Cardiac fibroblast (primary cell): ENCODE measurements at places on chromosomes 7 and 10.

GRCh38 chr10:104300002-104300735 is 31.2 kb downstream of the GSTO2 start:
- peak; percentile 99 for DNase-seq

DNA sequence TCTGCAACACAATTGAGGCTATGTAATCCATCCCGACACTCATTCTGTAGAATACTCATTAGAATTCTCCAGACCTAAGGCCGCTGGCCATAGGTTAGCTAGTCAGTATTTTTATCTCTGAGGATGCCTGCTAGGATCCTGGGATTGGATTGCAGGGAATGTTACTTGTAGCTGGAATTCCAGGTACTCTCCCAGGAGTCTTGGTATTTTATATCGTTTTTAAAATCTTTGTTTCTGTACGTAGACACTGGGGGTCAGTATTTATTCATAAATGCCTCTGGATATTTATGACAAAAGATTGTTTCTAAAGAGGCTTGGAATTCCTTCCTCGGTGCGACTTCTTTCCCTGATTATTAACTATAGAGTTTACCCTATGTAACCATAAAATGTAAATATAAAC is 40.1 kb downstream of the BPGM start:
- peak; percentile 60 for DNase-seq

- no peak for DNase-seq
Observed at GRCh38 chr10:36253731-36254130, 611.6 kb upstream of the FZD8 start.

DNA sequence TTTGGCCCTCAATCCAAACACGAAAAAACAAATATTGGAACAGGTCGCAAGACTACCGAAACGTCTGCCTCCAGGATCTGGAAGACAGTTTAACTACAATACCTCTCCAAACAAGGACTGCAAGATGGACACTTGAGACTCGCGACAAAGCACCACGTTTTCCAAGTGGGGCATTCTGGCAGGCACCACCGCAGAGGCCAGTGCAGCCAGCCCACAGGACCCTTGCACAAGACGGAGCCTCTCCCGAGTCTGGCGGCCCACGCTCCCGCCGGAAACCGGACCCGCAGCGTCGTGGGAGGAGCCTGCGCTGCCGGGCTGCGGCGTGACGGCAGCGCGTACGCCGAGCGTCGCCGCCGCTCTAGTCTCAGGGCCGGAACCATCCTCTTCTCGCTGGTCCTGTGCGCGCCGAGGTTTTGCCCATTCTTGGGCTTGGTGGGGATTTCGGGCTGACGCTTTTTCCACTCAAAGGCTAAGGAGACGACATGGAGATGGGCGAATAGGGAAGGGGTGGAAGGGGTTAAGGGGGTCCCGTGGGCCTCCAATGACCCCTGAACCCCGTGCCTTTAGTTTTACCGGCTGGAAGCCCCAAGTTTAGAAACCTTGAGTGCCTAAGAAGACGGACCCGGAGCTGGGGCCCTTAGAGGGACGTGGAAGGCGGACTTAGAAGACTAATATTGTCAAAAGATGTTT is at the start of gene ORC5:
ORC5 (minus strand) TSS at position 283 of the 690 bp plus-strand sequence; CDS start at position 174, 109 bp downstream.
- peak; percentile 85 for DNase-seq

GRCh38 chr7:135790371-135790977 is 41.9 kb upstream of the FAM180A start:
- DNase-seq: no peak

- DNase-seq: no peak
Observed at GRCh38 chr10:7635408-7636125, 31.2 kb downstream of the ITIH5 start.

DNA sequence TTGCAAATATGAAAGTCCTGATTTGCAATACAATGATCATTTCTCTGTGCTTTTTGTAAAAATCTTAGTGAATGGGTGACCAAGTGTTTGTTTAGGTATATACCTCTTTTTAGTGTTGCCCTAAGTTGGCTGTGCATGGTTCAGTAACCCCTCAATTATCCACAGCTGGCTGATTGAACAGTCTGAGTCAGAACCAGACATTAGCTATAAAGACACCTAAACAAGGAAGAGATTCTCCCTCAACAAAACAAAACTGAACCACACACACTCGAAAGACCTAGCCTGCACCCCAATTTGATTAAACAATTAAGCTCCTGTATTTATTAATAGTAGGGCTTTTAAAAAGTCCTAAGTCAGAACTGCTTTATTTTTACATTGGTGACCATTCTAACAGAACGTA is 2.8 kb downstream of the RSBN1L start:
- no peak for DNase-seq

DNA sequence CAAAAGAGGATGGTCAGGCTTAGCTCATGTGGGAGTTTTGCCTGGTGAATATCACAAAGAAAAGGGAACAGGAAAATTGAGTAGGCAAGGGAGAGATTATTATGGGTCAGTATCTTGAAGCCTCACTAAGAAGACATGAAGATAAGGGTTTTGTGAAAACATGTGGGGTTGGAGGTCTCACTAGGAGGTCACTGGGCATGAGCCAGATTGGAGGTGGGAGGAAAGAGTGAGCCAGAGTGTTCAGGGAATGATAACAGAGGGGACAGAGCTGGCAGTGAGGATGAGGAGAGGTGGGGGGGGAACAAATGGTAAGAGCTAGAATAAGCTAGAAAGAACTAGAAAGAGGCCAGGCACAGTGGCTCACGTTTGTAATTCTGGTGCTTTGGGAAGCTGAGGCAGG is 374.3 kb downstream of the GRID1 start:
- DNase-seq: no peak

DNA sequence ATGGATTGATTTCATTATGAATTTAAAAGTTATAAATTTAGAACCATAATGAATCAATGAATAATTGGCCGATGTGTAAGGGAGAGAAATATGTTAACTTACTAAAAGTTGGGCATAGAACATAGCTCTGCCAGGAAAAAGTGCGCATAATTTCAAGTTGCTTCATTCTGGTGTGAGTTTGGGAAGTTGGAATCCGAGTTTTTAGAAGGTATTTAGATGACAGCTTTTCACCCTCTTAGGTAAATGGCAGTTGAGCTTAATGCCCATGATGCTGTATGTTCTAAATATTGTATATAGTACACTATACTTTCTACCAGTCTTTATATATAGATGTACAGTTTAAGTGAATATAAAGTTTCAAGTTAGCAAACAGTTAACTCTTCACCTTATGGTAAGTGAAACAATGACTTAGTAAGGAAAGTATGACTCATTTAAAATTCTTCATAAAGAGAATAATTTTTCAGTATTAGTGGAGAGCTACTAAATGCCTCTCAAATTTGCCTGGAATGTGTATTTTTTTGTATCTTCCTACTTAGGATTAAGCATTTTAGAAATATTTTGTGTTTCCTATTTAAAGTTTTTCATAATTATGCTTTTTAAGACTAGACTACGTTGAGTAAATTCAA is 1.6 kb downstream of the C1GALT1 start:
- DNase-seq: peak; percentile 13

DNA sequence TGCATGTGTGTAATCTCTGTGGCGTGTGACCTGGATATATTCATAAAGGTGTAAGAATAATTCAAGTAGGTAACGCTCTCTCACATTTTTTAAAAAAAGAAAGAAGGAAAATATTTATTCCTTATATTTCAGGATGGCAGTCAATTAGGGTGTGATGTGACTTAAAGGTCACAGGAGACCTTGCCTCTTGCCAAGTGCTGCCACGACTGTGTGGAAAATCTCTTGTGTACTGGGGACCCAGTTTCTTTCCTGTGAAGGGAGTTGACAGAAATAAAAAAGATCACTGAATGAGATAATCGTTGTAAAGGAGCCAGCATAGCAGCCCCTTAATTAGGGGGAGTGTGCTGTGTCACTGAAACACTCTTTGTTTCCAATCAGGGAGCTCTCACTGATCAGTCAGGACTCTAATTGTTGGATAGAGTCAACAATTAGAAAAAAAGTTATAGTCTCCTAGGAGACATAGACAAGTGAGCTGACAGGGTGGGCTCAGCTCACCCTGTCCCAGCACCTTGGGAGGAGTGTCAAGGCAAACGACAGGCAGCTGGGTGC is 31.1 kb downstream of the PTPRE start:
- no peak for DNase-seq

- peak; percentile 39 for DNase-seq
Observed at GRCh38 chr7:106657085-106657991, 3.6 kb downstream of the CCDC71L start.

GRCh38 chr10:99555371-99555770 is 22.6 kb downstream of the NKX2-3 start:
- DNase-seq: no peak

DNA sequence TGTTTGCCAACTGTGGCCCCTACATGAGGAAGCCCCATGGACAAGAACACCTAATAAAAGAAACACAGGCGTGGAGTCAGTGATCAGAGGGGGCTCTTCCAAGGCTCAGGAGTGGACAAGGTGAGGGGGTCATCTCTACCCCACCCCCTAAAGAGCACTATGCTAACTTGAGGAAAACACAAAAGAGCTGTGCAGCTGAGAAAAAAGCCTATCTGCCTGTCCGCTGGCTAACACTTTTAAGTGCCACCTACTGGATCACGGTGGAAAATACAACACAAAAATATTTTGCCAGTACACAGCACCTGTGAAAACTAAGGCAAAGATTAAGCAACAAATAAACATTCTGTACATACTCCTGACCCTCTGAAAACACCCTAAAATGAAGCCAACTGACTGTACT is 53.1 kb upstream of the COBL start:
- peak; percentile 14 for DNase-seq

- DNase-seq: no peak
Observed at GRCh38 chr10:88813200-88813599, 10.7 kb downstream of the LIPM start.

DNA sequence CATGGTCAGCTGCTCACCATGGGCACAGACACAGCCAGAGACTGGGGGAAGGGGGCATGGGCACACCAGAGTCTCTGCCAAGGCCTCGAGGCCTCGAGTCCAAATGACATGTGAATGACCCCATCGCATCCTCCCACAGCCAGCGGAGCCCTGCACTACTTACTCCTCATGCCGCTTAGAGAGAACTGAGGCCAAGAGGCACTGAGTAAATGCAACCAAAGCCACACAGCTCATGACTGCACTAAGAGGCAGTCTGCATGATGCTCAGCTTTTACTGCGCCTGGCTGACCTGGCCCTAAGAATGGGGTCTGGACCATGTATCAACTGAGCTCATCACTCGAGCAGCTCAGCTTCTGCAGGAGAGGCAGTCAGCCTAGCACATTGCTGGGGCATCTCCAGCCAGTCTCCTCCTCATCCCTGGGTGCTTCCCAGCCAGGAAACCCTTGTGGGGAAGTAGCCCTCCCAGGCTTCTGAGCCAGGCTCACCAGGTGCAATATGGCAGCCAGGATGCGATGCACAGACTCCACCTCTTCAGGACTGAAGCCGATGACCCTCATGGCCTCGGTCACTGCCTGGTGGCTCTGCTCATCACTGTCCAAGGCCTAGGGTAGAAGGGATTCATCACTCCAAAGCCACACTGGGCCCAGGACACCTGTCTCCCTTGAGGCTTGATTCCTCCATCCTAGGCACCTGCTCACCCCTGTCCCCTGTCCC is 7.5 kb downstream of the MYO1G start:
- DNase-seq: no peak

DNA sequence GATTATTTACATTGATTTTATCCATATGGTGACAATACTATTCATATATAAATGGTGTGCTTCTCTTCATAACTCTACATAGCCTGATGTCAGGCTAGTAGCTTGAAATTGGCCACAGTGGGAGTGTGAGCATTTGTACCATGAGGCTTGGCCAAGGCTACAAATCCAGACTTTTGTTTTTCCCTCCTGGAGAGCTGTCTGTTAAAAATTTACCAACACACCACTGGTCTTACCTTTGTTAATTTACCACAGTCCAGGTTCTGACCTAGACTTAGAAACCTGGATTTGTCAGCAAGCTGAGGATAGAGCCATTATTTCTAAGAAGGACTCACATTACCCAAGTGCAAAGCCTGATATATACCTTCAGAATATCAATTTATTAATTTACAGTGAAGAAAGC is 45.5 kb upstream of the ATRNL1 start:
- no peak for DNase-seq

DNA sequence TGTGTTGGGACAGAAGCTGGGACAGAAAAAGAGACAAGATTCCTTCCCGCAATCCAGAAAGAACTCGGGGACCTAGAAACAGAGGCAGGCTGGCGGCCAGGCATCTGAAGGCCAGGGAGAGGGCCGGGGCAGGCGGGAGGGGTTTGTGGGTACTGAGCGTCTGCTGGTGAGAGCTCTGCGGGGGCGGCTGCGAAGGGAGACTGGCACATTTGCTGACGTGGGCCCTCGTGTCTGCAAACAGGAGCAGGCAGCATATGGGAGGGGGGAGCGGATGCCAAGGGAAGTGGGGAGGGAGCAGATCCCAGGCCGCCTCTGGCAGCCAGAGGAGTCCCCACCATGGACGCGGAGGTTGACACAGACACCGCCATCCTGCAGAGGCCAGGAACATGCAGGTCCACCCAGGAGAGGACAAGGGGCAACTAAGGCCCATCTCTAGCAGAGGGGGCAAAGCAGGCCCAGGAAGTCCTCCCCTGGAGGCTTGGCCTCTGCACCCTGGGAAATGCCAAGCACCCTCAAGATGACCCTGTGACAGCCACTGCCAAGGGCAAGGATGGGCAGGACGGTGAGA is 32.2 kb downstream of the KCNH2 start:
- DNase-seq: peak; percentile 24

DNA sequence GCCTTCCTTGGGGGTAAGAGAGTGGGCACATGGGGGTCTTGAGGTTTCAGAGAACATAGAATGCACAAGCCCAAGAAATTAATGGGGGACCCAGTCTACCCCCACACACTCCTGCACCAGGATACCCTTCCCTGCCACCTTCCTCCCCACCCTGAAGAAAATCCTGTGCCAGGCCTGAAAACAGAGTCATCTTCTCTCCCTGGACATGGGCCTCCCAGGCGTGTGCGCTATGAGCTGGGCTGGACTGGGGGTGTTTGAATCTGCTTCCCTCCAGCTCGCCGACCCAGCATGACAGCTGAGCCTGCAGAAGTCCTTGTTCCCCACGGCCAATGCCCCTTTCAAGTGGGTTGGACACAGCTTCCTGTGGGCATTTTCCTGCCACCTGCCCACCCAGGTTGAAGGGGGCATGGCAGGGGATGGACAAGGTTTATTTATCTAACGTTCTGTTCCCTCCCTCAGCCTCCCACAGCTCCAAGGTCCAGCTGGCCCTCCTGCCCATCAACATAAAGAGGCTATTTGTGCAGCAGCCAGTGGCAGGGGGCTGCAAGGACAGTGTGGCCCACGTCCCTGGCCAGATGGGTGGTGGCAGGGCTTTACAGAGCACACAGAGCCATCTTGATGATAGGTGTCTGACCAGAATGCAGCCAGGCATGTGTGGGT is 141.0 kb downstream of the SH3PXD2A start:
- no peak for DNase-seq

- DNase-seq: no peak
Observed at GRCh38 chr10:26219676-26220075, 3.1 kb downstream of the GAD2 start.
